AG10803 (cell line): ENCODE measurements at places on chromosomes 13 and 19.

GRCh38 chr13:103546271-103546670 lies 480.1 kb upstream of the SLC10A2 start:
- DNase-seq: no peak

GRCh38 chr13:98279473-98280175 lies 102.6 kb upstream of the RNF113B start:
- DNase-seq: no peak

GRCh38 chr13:28185256-28185655 lies 46.9 kb downstream of the PAN3 start:
- DNase-seq: no peak

- DNase-seq: peak; percentile 94
Measured at GRCh38 chr19:34232566-34233481, 21.5 kb upstream of the GARRE1 start.

- DNase-seq: peak; percentile 1
Measured at GRCh38 chr13:83845106-83845505, 37.2 kb downstream of the SLITRK1 start.

- peak; percentile 52 for DNase-seq
Measured at GRCh38 chr13:98405107-98405571, 171.8 kb downstream of the STK24 start.

GRCh38 chr13:27954406-27954851 lies 14.7 kb downstream of the CDX2 start:
- DNase-seq: peak; percentile 31

DNA sequence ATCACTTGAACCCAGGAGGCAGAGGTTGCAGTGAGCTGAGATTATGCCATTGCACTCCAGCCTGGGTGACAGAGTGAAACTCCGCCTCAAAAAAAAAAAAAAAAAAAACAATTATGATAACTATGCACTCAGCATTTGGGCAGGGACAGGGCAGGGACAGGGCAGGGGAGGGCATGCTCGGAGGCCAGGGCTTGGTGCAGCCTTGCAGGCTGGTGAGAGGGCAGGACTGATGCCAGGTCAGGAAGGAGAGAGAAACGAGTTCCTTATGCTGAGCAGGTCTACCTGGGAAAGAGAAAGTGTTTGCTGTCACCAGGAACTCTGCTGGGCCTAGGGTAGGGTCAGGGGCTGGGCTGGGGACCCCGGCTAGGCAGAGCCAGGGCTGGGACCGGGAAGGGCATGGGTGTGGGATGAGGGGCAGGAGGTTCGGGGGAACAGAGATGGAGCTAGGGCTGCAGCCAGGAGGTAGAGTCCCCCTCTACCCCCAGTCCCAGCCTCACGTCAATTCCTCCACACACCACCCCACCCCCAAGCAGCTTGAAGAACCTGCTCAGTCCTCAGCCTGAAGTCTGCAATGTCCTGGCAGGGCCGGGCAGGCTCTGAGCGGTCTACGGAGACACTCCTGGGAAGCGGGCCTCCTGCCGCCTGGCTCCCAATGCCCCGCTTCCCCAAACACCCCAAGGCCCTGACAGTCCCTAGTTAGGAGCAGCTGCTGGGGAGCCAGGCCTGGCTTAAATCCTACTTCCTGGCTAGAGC lies 2.8 kb downstream of the FXYD3 start:
- no peak for DNase-seq

- peak; percentile 57 for DNase-seq
Measured at GRCh38 chr13:113904411-113904810, 40.5 kb upstream of the GAS6 start.

DNA sequence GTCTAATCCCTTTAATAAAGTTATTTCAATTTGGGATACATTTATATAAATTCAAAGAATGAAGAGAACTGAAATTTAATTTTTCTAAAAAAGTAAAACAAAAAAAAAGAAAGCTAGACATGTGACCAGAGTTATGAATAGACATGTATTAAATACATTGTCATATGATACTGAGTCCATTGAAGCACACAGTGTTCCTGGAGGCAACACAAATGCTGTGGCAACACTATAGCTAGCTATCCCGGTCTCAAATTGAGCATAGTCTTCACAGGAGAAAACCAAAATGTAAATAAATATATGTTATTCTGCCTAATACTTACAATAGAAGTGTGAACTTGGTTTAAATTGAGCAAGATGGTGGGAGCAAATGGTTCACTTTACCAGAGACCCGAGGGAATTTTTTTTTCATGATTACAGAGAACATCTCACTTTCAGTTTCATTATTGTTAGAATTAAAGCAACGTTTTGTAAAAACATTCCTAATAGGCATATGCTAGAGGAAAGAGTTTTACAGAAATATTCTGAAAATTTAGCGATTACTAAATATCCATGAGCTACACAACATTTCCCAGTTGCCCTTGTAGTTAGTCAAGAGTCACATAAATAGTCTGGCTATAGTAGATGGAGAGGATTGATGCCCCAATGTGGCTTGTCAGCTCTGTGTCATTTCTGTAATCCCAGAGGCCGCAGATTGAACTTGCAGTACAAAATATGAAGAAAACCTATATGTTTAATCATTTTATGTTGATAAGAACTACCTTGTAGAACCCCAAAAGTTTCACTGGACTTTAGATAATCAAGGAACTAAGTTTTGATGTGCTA lies 775.7 kb upstream of the SPRY2 start:
- DNase-seq: no peak

- DNase-seq: no peak
Measured at GRCh38 chr13:40996426-40997092, 22.6 kb downstream of the ELF1 start.

GRCh38 chr13:24624801-24625231 lies 55.4 kb upstream of the ATP12A start:
- no peak for DNase-seq

DNA sequence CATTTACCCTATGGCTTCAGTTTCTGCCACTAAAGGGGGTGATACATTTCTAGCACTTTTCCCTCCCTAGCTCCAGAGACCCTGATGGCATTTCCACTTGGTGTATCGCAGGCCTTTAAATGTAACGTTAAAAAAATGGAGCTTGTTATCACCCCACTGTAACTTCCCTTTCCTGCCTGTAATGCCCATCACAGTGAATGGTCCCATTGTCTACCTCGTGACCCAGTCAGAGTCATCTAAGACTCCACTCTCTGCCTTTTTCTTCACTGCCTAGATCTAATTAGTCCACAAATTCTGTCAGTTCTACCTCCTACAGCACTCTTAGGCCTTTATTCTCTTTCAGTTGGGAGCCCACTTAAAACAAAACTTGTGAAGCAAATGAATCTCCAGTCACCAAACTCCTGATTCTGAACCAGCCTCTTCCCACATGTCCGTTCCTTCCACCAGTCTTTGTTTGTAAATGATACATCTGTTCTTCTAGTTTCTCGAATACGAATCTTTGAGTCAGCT lies 64.8 kb downstream of the NHLRC3 start:
- DNase-seq: no peak

DNA sequence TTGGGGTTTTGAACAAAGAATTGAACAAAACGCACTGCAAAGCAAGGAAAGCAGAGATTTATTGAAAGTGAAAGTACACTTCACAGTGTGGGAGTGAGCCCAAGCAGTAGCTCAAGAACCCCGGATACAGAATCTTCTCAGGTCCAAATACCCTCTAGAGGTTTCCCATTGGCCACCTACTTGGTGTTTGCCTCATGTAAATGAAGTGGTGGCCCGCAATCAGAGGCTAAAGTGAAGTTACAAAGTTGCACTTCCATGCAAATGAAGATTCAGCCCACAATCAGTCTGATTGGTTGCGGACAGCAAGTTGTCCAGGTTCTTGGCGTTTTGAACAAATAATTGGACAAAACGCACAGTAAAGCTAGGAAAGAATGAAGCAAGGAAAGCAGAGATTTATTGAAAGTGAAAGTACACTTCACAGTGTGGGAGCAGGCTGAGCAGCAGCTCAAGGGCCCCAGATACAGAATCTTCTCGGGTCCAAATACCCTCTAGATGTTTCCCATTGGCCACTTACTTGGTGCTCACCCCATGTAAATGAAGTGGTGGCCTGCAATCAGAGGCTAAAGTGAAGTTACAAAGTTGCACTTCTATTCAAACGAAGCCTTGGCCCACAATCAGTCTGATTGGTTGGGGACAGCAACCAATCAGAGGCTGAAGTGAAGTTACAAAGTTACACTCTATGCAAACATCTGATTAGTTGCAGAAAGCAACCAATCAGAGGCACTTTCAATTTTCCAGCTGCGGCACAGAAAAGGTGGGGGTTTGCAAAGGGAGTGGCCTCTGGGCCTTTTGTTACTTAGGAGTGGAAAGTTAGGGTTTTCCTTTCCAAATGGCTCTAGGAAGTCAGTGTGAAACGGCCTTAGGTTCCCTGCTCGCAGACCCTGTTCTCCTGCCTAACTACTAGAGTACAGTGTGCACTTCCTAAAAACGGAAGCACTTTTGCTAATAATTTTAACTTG lies 4.8 kb upstream of the TM9SF2 start:
- DNase-seq: peak; percentile 91

DNA sequence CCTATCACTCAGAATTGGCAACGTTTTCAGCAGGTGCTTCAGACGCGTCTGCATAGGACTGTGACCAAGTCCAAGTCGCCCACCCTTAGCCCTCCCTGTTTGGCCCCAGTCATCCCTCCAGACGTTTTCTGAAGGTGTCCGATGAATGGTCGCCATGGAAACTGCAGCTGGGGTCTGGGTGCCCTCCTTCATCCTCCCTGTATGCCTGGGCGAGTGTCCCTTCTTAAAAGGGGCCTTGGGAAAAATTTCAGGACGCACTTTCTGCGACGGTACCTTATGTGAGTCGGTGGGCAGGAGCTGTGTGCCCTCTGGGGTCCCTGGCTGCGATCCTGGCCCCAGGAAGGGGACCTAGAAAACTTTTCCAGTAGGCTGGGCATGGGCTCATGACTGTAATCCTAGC lies 25.1 kb downstream of the MAN2B1 start:
- DNase-seq: no peak

- DNase-seq: no peak
Measured at GRCh38 chr13:83549671-83550070, 332.6 kb downstream of the SLITRK1 start.

GRCh38 chr19:16224293-16225045 lies 26.8 kb downstream of the AP1M1 start:
- no peak for DNase-seq

DNA sequence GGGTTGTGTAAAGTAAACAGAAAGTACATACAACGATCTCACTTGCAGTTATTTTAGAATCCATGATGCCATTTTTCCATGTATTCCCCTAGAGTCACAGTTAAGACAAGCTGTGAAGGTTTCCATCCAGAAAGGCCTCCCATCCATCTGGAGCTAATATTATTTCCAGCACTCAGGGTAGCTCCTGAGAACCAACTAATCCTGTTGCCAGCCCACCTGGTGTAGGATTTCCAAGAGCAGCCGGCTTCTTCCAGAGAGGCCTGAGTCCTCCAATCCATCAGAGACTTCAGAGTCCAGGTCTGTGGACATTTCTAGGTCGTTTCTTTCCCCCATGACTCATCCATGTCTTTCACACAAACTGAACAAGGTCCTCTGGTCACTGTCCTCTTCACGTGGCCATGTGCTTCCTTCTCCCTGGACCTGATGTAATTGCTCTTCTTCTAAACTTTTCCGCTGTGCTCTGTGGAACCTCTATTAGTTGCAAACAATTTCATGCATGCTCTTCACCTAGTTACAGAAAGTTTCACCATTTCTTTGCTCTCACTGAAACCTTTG lies 270.3 kb upstream of the TMTC4 start:
- no peak for DNase-seq

DNA sequence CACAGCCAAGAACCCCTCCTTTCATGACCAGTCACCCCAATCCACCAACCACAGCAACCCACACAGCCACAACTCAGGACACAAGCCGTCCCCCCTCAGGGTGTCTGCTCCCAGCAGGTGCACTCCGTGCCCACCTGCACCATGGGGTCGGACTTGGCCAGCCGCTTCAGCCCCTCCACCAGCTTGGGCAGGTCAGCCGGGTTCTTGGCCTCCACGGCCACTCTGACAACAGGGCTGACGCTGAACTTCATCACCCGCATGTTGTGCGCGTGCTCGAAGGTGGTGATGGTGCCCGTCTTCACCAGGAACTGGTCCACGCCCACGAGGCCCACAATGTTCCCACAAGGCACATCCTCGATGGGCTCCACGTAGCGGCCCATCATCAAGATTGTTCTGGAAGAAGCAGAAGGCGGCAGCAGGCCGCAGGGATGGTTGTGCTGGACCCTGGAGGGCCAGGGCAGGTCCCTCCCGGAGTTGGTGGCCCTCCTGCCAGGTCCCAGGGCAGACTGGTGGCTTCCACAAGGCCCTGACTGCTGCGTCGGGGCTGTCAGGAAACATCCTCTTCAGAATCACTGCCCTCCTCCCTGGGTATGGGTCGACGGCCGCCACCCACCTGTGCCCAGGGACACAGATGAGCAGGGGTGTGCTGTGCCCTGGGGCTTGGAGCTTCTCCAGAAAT lies 5.5 kb downstream of the EEF2 start:
- no peak for DNase-seq

DNA sequence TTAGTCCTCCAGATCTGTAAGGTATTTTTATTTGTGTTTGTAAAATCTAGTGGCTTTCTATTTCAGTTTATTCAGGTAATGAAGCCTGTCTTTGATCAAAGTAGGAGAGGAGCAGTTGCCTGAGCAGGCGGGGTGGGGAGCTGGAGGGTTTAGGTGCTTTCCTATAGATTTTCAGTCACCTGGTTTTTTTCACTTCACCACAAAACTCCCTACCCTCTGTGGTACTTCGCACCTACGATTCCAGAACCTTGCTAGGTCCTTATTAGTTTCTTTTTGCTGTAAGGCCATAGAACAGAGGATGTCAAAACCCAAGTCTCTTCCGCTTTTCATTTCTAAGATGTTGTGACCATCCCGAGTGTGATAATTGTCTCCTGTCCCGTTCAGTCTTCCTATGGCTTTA lies 26.6 kb downstream of the SLAIN1 start:
- no peak for DNase-seq

DNA sequence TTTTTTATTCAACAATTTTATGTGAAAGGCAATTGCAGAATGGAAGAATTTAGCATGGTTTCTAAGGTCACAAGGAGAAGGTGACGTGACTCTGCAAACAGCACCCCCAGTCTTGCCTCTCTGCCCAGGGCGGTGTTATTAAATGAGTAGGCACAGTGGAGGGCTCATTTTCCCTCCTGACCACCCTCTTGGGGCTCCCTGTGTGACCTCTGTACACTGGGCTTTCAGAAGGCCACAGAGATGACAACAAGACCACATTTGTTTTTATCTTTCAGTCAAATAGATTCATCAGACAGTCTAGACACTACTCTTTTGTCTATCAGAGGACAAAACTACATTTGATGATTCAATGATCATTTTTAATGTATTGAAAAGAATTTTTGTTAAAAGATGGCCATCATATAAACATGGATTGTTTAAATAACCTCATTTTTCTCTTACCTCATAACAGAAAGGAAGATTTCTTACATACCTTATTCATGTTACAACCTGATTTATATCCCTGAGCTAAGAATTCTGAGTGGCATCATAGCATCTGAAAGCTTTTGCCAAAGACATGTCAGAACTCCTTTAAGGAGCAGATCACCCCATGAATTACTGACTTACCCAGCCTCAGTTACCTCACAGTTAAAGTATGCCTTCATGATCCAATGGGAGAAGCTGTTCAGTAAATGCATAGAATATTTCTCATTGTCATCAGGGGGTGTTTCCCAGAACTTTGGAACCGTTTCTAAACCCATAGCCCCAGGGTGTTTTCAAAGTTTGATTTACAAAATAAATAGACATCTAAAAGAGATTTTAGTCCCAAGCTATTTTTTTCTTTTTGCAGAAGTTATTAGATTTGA lies 184.0 kb upstream of the RFC3 start:
- DNase-seq: peak; percentile 44
